Stimulated activated CD4-positive, alpha-beta T cell treated with anti-CD3 and anti-CD28 coated beads, Interleukin-2, amount 100 ng/mL, for 4 hours (primary cell): ENCODE measurements at places on chromosomes 5 and 9.

GRCh38 chr9:16787724-16788123 is 82.7 kb downstream of the BNC2 start:
- DNase-seq, result no peak

- no peak for DNase-seq
Measured at GRCh38 chr9:4591123-4591500, 71.0 kb upstream of the PLPP6 start.

GRCh38 chr9:37859043-37859442 is 44.9 kb downstream of the SLC25A51 start:
- no peak for DNase-seq

GRCh38 chr5:40386289-40386688 is 293.4 kb upstream of the PTGER4 start:
- no peak for DNase-seq

- no peak for DNase-seq
Measured at GRCh38 chr9:86708918-86709835, 238.1 kb downstream of the GAS1 start.

DNA sequence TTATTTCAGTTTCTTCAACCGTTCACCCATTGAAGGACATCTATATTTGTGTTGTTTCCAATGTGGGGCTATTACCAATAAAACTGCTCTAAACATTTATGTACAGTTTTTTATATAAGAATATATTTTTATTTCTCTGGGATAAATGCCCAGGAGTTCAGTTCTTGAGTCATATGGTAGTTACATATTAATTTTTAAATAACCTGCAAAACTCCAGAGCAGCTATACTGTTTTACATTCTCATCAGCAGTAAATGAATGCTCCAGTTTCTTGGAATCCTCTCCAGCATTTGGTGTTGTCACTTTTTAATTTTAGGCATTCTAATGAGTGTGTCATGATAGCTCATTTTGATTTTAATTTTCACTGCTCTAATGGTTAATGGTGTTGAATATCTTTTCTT is 36.2 kb downstream of the CDK7 start:
- DNase-seq, result no peak

GRCh38 chr9:95989297-95989696 is 113.8 kb downstream of the ERCC6L2 start:
- no peak for DNase-seq

DNA sequence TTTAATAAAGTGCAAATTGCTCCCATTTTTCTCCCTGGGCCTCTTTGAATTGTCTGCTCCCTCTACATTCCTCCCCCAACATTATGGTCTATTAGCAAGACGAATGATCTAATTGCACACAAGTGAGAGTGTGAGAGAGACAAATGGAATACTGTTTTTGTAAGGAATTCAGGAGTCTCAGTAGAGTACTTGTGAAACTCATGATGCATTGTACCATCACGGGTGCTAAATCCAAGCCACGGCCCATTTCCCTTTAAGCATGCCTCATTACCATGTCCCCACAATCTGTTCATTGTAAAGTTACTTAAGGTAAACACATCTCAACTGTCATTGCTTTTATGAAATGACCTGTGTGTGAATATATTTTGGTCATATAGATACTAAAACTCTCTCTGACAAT is 62.8 kb downstream of the CD180 start:
- no peak for DNase-seq

DNA sequence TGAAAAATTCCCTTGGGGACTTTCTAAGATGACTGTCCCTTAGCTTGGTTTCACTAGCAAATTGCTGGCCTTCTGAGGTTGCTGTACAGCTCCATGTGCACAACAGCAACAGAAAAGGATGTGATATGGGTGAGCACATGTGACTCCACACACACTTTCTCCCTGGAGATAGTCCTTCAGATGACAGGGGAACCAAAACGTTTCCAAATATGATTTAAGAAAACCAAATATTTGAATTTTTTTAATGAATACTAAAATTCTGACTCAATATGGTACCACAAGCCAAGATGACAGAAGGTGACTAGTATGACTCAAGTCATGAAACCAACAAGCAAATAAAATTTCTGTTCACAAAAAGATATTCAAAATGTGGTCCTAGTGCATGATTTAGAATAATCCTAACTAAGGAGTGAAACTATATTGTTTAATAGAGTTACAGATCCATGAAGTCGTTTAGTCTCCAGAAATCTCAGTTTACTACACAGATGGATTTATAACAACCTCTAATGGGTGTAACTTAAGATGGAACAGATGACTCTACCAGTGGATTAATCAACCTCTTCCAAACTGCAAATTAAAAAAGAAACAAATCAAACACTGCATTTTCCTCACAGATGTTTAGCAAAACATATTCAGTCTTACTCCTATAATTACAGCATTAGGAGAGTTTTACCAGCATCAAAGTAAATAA is 144.8 kb upstream of the PIK3R1 start:
- DNase-seq, result no peak

GRCh38 chr5:32645246-32645645 is 59.9 kb downstream of the SUB1 start:
- no peak for DNase-seq

- no peak for DNase-seq
Measured at GRCh38 chr9:2087500-2088313, 72.6 kb downstream of the SMARCA2 start.

GRCh38 chr9:122180633-122181032 is 20.9 kb downstream of the MORN5 start:
- DNase-seq, result no peak

- no peak for DNase-seq
Measured at GRCh38 chr5:82011761-82012160, 39.9 kb downstream of the ATG10 start.

GRCh38 chr9:104080983-104081382 is 13.1 kb upstream of the SMC2 start:
- DNase-seq, result no peak

GRCh38 chr5:58135571-58136335 is 324.1 kb downstream of the PLK2 start:
- no peak for DNase-seq

- DNase-seq, result no peak
Measured at GRCh38 chr5:138792195-138792790, 39.1 kb downstream of the CTNNA1 start.

GRCh38 chr5:180130291-180130869 is 58.8 kb upstream of the RNF130 start:
- DNase-seq, result no peak

GRCh38 chr9:124182741-124183140 is 75.0 kb upstream of the NEK6 start:
- no peak for DNase-seq

DNA sequence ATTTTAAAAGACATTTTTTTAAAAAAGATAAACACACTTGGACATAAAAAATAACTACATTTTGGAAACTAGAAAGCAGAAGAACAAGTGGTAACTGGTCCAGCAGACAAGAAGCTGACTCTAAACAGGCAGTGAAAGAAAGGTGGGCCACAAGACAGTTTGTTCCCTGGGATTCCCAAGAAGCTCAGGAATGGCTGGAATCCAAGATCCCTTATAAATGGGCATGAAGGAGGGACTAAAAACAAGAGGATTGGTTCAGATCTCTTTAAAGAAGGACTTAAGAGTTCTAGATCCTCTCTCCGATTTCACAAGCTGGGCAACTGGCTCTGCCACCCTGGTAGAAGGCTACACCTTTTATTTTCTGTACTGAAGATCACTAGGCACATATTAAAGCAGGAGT is 102.8 kb downstream of the ARL15 start:
- no peak for DNase-seq

GRCh38 chr9:129572052-129572425 is 48.9 kb downstream of the C9orf50 start:
- no peak for DNase-seq

DNA sequence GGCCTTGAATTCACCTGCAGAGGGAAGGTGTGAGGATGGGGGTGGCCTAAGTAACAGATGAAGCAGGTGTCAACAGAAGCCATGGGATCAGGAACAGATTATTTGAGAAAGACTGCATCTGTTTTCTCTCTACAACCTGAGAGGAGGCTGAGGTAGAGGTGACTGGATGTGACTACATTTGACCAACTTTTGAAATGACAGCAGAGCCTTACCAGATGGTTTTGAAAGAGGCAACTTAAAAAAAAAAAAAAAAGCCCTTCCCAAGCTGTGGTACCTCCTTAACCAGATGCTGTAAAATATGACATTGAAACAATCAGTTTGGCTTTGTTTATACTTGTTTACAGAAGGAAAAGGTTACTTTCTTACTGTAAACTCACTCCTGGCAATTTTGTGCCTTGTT is 108.6 kb downstream of the TRIO start:
- no peak for DNase-seq

GRCh38 chr5:151805414-151806223 is 33.9 kb downstream of the G3BP1 start:
- no peak for DNase-seq

DNA sequence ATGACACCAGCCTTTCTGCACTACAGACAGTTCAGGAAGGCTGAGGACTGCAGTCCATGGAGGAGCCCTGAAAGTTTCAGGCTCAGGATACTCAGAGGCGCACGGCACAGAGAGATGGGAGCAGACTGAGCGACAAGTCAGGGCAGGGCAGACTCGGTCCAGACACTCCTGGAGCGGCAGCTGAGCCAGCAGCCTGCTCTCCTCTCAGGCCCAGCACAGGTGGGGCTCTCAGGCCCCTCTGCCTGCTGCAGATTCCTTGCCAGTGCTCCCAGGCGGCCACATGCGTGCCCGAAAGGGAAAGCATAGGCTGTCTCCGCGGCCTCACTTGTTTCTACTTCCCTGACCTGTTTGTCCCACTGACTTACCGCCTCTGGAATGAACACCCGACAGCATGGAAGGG is 228.3 kb downstream of the IRX2 start:
- no peak for DNase-seq

DNA sequence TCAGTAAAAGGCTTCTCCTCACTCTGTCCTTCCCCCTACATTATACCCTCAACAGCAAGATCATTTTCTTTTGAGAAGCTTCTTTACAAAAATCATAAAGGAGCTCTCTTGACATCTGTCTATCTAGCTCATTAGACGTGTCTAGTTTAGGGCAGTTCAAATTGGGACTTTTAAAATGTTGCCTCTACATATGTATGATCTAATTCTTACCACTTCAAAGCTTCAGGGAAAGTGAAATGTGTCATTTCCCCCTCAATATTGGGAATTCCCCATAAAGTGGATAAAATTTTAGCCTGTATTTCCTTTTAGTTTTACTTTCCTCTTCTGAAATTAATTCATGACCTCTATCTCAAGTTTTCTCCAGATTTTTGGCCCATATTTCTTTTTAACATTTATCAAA is 323.7 kb downstream of the ARRDC3 start:
- no peak for DNase-seq

- peak; percentile 46 for DNase-seq
Measured at GRCh38 chr5:140239939-140240700, 62.8 kb downstream of the PFDN1 start.

GRCh38 chr5:124317451-124317850 is 429.0 kb downstream of the ZNF608 start:
- no peak for DNase-seq

GRCh38 chr9:75448955-75449354 is 360.6 kb downstream of the OSTF1 start:
- no peak for DNase-seq

DNA sequence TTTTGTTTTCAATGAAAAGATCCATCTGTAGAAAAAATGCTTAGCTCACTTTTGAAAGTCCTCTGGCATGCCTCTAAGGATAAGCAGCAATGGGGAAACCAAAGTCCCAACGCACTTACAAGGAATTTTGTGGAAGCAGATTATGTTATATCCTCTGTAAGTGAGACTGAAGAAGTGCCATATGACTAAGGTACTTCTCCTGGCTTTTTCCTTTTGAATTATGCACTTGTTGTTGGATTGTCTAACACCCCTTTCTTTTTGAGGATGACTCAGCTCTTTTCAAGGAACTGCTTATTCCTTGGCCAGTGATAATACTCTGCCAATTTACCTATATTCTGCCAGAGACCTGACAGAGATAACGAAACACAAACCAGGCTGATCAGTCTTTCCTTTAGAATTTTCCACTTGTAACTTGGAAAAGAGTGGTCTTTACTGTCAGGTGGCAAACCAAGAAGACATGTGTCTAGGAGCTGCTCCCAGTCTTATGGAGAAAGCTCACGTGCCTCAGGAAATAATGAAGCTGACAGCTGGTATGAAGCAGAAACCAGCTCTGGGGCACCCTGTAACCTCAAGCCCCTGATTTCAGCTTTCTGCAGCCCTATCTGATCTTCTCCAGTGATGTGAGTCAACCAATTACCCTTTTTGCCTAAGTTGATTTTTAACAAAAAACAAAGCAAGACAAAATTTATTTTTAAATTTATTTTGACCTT is 290.8 kb upstream of the FBXL7 start:
- DNase-seq, result no peak

DNA sequence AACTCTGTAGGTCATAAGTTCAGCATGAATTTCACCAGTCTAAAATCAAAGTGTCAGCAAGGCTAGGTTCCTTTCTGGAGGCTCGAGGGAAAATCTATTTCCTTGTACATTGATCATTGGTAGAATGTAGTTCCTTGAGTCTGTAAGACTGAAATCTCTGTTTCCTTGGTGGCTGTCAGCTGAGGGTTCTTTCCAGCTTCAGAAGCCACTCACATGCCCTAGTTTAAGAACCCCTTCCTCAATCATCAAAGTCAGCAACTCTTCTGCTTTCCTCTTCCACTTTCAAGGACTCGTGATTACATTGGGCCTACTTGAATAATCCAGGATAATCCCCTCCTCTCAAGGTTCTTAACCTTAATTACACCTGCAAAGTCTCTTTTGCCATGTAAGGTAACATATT is 4.9 kb upstream of the SCAMP1 start:
- DNase-seq, result no peak

DNA sequence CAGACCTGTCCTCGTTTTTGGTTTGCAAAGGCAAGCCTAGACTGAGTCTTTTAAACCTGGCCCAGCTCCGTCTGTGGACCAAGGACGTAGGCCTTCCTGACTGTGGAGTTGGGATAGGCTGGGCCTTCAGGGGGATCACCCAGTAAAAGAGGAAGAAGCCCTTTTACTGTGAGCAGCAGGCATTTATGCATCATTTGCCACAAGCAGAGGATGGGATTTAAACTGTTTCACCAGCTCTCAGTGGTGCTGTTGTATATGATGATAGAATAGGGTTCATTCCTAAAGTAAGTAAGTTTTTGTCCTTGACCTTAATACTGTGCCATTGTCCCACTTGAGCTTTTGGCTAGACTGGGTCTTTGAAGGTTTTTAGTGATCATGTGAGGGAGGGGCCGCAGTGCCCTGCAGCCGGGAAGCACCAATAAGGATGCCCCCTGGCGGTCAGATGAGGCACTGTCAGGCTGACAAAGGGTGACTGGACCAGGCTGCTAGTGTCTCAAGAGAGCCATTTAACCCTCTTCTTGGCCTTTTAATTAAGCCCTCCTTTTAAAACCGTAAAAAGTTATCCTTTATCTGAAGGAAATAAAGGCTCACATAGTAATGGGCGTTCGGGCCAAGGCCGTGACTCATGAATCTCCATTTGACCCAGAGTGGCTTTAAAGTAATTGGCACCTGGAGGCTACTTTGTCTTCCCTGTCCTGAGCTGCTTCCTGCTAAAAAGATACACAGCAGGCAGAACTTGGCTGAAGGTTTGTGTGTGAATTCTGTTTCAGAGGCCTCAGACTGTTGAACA is 74.0 kb downstream of the UBAP1 start:
- peak; percentile 26 for DNase-seq

GRCh38 chr9:35162605-35163315 is 951 bp downstream of the UNC13B start:
- no peak for DNase-seq
